Endothelial cell of umbilical vein (primary cell): ENCODE measurements at places on chromosomes 6 and 20. TPM values are rescaled to one million over a fixed set of nuclear protein-coding genes. Genes with fewer than 3 reads are reported as not detected.

The BIRC7 gene
- not detected in 2 replicates for total RNA-seq

The AK9 gene
- total RNA-seq: 3.2 and 4.0 TPM in 2 replicates

The ARMH2 gene
- not detected in 2 replicates for total RNA-seq

DNA sequence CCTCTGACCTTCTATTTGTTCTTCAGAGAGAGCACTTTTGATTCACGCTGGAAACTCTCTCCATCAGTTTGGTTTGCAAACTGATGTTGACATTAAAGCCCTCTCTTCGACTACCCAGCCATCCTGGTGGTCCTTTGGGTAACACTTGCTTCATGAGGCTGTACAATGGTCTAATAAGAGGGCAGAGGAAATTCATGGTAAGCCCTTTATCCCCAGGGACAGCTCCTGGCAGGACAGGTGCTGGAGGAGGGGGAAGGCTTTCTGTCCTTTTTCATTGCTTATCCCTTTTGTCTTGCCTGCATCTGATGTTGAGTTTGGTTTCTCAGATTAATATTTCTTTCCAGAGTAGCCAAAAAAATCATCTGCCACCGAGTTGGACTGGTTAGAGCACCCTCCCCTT is 52.1 kb upstream of the CD93 start:
- no peak for DNase-seq

DNA sequence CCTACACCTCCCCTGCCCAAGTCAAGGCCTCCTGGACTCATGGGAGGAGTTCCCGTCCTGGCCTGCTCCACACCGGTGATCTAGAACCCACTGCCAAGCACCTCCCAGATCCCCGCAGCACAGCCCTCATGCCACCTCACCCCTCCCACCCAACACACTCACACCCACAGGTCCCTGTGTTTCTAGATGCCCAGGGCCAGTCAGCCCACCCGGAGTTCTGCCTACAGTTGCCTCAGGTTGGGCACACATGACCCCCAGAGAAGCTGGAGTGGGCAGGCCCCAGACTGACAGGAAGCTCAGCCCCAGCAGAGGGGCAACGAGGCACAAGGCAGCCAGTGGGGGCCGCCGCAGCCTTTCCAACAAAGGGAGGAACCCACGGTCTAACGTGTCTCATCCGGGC is 29.6 kb downstream of the RRBP1 start:
- DNase-seq: no peak

GRCh38 chr6:30721198-30722024 is 1.3 kb downstream of the TUBB start:
- peak; percentile 91 for DNase-seq

DNA sequence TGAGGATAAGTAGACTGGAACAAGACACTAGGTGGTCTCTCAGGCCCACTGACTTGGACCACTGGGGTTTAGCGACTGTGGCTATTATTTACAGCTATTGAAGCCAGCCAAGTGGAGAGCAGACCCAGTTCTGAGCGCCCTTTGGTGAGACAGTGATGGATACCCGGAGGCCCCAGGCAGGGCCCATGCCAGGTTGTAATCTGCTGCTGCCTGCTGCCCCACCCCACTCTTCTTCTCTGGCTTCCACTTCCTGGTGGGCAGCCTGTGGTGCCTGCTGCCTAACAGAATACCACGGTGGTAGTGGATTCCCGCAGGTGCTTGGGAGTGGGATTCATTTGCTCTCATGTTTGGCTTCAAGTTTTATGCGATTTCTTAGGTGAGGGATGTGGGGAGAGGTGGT is 570 bp downstream of the RAB44 start:
- no peak for DNase-seq

DNA sequence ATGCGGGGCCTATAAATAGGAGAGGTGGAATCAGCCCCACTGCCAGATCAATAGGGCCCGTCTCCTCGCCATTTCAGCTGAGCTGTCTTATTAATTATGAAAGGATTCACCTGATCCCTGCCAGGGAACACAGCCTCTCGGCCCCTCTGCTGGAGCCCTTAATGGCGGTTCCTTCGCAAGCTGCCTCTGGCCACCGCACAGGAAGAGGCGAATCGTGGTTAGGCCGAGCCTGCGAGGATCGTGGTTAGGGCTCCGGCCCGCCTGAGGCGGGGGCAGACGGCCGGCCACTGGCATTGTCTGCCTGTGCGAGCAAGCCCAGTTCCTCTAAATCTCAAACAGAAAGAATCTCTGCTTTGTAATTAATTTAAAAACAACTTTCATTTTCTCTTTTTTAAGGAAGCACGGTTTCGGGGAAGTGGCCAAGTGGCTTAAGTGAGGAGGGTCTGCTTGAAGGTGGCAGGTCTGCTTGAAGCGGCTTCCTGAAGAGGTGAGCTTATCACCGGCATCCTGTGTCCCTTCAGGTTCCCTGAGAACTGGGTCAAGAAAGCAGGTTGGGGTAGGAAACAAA is 9.2 kb downstream of the NRN1 start:
- DNase-seq: peak; percentile 49

DNA sequence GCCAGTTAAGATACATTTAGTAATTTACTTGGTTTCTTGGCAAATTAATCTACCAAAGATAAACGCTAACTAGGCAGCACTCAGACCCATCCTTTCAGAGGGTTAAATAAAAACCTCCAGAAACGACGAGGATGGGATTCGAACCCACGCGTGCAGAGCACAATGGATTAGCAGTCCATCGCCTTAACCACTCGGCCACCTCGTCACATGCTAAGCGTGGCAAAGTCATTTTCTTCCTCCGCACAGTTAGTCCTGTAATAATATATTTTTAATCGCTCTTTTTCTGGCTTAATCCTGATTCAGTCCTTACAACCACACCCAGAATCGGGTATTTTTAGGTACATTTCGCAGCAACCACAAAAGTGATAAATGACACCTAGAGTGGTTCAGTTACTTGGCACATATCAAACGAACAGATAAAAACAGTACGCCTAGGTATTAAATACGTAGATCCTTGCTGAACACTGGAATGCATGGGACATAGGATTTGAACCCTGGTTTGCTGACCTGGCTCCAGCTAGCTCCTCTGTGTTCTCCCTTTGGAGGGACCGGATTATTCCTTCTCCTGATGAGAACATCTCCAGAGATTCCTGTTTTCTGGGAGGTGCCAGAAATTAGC is 71.6 kb downstream of the GPX5 start:
- DNase-seq: peak; percentile 48

GRCh38 chr6:127457456-127458064 is 1.6 kb downstream of the KIAA0408 start:
- no peak for DNase-seq

DNA sequence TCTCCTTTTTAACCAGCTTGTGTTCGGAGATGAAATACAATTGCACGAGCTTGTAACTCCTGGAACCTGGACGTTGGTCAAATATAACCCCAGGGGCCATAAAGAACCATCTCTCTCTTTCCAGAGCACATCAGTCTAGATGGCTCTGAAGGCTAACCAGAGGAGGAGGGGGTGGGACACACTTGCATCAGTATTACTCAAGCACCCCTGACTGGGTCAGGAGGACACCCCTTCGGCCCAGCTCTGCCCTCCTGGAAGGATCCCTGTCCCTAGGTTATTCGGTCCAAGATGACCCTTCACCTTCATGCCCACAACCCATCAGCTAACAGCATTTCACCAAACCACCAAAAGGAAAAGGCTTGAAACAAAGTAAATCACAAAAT is 67.1 kb downstream of the FYN start:
- DNase-seq: no peak

DNA sequence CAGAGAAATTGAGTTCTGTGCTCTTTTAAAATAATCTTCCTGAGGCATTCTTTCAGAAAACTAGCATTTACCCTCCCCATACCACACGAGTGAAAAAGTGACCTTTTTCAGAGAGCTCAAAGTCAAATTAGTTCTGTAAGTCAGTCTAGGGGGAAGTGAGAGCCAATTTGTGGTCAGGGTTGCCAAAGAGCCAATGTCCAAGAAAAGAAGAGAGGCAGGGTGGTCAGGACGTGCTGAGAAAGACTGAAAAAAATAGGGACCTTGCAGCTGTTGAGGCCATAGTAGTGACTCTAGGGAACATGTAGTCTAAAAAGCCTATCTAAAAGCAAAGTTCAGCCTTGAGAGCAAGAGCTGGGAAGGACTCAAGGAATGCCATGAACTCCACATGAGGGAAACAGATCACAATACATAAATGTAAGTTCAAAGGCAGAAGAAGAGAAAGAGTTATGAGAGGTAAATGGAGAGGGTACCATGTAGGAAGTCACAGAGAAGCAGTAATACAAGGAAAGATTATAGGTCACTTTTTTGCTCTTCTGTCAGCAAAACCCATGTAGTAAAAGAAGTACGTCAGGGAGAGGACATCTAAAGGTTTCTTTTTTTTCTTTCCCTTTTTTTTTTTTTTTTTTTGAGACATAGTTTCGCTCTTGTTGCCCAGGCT is 565.1 kb upstream of the FLRT3 start:
- DNase-seq: no peak

DNA sequence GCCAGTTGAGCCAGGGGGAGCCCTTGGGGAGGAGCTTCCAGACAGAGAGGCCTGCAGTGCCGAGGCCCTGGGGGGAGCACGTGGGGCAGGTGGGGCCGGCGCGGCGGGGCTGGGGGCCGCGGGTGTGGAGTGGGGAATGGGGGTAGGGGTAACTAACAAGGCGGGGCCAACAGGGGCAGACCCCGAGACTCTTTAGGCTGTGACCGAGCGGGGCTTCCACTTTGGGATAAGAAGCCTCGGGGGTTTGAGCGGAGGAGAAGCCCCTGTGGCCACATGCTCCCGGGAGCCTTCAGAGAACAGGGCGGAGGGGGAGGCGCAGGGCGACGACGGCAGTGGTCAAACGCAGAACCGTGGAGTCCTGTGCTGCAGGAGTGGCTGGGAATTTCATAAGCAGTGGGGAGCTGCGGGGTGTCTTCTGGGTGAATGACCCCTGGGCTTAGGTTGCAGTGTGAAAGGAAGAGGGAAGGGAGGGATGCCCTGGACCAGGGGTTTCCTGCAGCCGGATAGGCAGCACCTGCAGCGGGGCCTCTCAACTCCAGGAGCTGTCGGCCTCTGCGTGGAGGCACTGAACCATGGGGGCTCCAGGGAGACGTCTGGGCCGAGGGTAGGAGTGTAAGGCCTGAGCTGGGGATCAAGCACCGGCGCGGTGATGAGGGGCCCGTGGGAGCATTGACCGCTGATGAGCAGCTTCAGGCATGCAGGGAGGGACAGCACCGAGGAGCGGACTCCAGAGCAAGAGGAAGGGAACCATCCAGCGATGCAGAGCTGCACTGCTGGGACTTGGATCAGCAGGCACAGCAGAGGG is 121.0 kb downstream of the SYNDIG1 start:
- no peak for DNase-seq

DNA sequence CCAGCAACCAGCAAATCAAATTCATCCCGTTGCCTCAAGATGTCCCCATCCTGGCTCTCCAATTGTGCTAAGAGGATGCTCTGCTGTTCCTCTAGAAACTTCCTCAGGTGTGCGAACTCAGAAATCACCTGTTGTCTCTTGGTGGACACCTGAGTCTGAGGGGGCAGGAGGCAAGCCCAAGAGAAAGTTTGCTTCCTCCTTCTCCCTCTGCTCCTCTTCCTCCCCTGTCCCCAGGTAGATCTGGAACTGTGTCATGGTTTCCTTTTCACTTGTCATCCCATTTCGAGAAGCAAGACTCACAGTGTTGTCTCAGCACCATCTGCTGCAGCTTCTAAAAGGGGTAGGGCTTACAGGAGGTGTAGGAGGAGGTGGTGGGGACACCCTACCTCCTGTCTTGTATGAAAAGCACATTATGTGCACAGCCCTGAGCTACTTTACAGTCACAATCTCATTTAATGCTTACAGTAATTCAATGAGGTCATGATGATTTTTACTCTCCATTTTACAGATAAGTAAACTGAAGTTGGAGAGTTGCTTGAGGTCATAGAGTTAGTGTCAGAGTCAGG is 2.5 kb downstream of the TRIM10 start:
- DNase-seq: no peak

DNA sequence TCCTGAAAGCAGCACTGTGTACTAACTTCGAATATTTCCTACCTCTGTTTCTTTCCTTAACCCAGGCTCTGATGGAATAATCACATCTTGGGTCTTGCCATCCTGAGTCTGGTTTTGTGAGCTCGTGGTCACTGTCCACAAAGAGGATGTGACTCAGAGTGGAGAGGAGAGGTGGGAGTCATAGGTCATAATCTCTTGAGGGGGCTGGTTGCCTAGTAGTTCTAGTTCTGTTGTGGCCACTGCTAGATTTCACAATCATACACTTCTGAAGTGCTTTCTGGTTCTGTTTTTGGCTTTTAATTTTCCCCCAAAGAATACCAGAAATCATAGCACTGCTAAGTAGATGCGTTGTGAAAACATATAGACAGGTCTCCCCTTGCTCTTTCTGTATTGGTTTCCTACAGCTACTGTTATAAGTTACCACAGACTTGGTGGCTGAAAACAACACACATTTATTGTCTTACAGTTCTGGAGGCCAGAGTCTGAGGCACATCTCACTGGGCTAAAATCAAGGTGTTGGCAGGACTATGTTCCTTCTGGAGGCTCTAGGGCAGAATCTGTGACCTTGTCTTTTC is 102.8 kb downstream of the NRSN1 start:
- DNase-seq: no peak

DNA sequence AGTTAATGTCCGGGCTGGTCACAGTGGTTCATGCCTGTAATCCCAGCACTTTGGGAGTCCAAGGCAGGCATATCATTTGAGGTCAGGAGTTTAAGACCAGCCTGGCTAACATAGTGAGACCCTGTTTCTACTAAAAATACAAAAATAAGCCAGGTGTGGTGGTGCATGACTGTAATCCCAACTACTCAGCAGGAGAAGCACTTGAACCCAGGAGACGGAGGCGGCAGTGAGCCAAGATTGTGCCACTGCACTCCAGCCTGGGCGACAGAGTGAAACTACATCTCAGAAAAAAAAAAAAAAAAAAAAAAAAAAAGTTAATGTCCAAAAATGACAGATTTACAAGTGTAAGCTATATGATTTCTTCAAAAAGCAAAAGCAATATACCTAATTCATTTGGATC is 124.9 kb downstream of the CCDC170 start:
- no peak for DNase-seq

DNA sequence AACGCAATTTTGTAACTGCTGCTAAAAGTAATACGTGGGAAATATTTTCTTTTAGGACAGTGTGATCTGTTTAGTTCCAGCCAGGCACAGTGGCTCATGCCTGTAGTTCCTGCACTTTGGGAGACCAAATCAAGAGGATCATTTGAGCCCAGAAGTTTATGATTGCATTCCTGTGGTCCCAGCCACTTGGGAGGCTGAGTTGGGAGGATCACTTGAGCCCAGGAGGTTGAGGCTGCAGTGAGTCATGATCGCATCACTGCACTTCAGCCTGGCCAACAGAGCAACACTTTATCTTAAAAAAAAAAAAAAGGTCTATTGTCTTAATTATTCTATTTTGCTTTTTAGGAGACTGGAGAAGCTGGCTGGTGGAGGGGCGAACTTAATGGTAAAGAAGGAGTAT is 101.5 kb downstream of the CD2AP start:
- no peak for DNase-seq
